ENCODE measurements at places on chromosomes 6 and 20.

DNA sequence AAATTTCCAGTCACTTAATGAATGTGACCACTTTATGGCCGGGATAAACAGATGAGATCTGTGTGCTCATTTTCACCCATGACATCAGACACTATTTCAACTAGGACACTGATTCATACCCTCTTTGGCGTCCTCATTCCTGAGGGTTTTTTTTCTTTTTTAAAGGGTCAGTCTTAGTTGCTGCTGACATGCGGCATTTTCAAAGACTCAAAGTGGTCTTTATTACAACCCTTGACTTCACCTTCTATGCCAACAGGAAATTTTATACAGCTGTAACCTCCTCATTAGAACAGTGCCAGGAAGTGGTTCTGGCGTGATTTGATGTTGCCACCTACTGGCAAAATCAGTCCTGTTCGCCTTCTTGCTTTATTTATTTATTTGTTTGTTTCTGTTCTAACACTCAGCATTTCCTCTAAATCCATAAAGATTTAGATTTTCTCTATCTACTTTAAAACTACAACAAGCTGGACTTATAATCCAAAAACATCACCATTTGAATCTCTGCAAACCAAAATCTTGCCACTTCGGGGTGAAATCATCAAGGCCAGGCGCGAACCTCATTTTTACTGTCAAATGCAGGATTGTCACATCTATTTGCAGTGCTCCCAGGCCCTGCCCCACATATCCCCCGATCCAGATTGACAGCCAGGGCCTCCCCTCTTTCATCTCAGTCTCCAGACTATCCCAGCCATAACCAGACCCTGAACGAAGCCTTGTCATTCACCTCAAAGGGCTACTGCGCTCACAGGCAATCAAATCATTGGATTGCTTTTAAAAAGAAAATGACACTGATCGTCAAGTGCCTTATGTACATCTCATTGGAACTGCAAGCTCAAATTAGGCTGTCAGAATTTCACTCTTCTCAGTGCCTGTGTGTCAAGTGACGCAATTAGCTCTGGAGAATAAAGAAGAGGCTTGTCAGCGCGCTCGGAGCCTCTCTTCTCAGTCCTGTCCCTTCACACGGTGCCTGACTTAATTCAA, 77.5 kb downstream of the C6orf118 start:
- DNase-seq, result peak; percentile 34

DNA sequence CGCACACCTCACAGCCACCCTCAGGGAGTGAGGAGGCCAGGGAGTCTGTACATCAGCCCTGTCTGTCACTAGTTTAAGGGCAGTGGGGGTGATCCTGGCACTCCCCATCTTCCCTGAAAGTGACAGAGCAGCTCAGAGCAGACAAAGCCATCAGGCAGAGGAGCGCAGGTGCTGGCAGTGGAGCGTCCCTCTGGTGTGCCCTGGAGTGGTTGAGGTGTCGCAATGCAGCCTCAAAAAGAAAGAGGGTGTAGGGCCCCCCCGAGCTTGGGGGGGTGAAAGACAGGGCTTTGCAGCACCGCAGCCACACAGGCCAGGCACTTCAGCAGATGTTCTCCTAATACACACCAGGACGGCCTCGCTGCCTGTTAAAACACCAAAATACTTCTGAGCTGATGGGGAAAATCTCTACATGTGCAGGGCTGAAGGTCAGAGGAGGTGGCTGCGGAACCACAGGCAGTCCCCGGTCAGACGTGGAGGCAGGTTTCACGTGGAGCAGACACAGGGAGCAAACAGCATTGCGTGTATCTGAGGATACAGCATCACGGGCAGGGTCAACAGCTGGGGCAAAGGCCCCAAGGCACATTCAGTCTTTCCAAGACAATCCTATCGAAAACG, 69.5 kb downstream of the PREX1 start:
- no peak for DNase-seq

DNA sequence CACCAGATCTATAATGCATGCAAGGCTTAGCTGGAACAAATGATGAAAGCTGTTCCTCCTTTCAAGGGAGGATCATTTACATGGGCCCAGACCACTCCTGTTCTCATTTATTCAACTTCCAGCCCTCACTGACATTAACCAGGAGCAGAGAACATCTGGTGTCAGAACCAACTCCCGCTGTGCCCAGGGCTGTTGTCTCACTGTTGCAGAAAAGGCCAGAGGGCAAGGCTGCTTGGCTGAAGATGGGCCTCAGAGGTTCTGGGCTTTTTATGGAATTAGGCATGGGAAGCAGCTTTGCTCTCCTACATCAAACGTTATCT, 164.2 kb downstream of the GMPR start:
- no peak for DNase-seq

GRCh38 chr6:26250698-26251044, 114.3 kb upstream of the BTN3A2 start:
- DNase-seq, result no peak

DNA sequence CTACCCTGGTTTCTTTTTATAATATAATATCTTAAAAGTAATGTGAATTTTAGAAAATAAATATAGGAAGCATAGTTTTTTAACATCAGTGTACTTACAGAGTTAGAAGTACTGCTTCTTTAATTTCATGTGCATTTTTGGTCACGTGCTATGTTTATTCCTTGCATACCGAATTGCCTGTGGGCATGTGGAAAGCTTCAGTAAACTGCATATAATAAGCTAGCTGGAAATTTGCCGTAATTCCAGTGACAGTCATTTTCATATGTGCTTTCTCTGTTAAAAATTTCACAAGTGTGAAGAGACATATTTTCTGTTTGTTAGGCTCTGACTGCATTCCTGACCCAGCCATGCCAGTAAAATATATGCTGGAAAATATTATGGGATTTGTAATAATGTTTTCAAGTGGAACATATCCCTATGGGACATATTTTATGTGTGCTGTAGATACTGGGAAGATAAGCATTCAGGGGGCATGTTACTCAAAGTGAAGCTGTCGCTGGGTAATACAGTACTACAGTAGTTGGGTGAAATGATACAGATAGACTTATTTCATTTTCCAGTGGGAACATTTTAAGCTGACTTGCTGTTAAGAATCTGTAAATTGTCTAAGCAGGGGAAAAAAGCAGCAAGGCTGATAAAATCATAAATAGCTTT, 616.7 kb downstream of the FRK start:
- no peak for DNase-seq

DNA sequence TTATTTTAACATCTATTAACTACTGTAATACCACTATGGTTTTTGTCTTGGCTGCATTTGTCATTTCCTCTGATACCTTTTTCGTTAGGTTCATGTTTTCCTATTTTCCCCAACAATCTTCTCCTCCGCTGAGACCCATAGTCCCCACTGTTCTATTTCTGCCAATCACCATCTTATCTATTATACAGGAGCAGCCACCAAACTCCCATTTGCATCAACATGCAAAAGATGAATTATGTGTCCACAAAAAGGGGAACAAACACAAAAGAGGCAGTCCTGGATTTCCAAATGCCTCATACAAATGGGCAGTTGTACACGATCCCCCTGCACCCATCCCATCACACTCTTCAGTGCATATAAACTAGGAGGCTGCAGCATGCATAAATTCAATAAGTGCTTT, 121.7 kb upstream of the MYLIP start:
- DNase-seq, result no peak

GRCh38 chr6:147195510-147195909, 8.7 kb upstream of the STXBP5 start:
- no peak for DNase-seq

DNA sequence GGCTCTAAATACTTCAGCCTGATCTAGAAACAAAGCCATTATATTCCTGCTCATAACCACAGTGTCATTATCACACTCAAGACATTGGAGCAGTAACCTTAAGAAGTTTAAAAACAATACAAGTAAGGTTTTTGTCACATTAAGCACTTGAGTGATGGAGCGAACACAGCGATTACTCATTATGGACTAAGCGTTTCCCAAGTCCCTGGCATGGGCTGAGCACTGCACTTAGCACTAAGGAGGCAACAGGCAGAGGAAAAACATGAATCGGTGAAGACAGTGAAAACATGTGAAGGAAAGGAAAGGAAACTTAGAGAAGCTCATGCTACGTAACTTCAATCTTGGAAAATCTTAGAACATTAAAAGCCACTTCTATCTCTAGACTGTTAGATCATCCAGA, 108.7 kb downstream of the SLC24A3 start:
- no peak for DNase-seq

- no peak for DNase-seq
These were observed 5.9 kb upstream of the TUBB2A start for GRCh38 chr6:3163248-3163594.

- no peak for DNase-seq
These were observed 87.3 kb downstream of the TOX2 start for GRCh38 chr20:44001667-44002596.

DNA sequence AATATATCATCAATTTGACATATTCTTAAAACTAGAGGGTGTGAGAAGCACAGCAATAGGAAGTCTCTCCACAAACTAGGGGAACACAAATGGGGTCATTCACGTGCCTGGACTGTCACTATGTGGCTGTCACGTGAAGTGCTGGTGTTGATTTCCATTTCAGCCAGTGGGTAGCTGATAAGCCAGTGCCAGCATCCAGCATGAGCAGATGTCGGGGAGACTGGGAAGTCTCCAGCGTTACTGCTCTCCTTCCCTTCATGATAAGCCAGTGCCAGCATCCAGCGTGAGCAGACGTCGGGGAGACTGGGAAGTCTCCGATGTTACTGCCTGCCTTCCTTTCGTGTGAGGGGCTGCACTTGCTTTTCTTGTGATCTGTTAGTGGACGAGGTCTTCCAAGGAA, 5.6 kb upstream of the SLC17A9 start:
- no peak for DNase-seq

- no peak for DNase-seq
These were observed 320.7 kb upstream of the JARID2 start for GRCh38 chr6:14925025-14925698.

GRCh38 chr6:163985710-163986109, 571.2 kb downstream of the QKI start:
- DNase-seq, result no peak

DNA sequence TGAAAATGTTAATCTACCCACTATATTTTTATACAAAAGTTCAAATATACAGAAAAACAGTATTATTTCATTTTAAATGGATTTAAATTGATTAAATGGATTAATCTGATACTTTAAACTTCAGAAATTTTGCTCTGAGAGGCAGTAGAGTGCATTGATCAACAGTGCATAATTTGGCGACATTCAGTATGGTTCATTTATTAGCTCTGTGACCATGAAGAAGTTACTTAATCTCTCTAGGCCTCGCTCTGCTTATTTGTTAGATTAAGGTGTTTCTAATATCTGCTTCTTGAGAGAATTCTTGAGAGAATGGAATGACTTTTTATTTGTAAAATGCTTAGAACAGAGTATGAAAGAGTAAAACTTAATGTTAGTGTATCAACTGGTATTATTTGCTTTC, 8.9 kb downstream of the PDE7B start:
- no peak for DNase-seq

DNA sequence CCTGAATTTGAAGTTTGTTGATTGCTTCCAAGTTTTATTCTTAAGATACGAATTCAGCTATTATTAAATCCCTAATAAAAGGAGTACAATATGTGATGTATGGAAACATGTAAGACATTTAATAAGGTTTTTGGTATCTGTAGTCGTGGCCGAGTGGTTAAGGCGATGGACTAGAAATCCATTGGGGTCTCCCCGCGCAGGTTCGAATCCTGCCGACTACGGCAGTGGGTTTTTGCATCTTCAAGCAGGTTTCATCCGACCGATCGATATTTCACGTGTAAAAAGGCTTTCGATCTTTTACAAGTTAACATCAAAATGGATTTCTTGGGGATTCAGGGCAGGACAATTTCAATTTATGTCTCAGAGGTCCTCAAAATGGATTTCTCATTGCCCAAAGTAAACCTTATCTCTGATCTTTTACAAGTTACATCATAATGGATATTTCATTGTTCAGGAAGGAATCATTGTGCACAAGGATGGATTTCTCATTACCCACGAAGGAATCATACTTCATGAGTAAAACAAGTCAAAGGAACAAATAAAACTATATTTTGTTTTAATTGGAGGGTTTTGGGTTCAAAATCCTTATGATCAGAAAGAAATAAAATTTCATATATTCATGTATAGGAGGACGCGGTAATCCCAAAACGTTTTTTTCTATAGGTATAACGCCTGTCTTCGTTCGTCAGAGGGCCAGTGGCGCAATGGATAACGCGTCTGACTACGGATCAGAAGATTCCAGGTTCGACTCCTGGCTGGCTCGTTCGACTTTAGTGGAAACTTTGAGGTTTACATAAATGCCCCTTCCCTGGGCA, 37.3 kb upstream of the BTN3A2 start:
- DNase-seq, result peak; percentile 81

- no peak for DNase-seq
These were observed 6.5 kb upstream of the UQCC2 start for GRCh38 chr6:33717934-33718455.

GRCh38 chr20:52542131-52542530, 350.6 kb upstream of the ZFP64 start:
- no peak for DNase-seq

GRCh38 chr6:81226957-81227356, 525.5 kb downstream of the TENT5A start:
- DNase-seq, result no peak

DNA sequence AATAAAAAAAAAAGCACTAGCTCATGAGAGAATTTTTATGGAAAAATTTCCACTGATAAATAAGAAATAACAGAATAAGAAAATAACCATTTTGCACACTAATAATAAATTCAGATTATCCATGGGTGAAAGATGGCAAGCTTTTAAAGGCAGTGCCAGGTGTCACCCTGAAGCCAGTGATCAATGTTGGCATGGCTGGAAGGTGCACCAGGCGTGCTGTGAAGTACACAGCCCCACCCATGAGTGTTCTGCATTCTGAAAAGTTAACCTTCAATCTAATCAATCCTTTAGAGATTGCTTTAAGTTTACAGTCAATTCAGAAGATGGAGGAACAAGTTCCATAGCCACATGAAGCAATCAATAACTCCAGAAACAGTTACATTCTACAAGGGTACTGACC, 284.4 kb downstream of the C6orf118 start:
- DNase-seq, result no peak

DNA sequence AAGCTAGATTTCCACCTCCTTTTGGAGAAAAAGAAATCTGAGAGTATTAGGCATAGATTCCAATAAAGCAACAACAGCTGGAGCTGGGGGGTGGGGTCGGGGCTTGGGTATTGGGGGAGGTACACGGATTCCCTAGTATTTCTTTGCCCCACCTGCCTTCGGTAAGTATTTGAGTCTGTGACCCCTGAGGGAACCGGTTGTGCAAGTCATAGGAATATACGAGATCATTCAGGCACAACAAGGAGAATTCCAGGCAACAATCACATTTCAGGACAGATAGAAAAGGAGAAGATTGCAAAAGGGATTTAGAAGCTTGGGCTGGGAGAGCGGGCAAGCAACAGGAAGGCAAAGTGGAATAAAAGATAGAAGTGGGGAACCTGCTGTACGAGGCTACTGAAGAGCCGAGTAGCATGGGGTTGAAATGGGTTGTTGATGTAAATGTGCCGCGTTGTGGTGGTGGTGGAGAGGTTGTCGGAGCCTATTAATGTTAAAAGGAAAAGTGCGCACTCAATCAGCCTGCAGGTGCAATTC, 148.9 kb downstream of the BCAS1 start:
- no peak for DNase-seq

GRCh38 chr20:48711696-48712464, 115.9 kb downstream of the PREX1 start:
- no peak for DNase-seq

- DNase-seq, result no peak
These were observed 348 bp upstream of the PYGB start for GRCh38 chr20:25247518-25247955.

All from fibroblast of skin of back (primary cell).